ENCODE measurements at places on chromosomes 1 and 21. TPM values are rescaled to one million over a fixed set of nuclear protein-coding genes. Genes with fewer than 3 reads are reported as not detected.

GRCh38 chr1:99228153-99228552, 36.1 kb upstream of the PLPPR4 start:
- no peak overlapping the region for H3K27ac ChIP-seq
- H3K27me3 ChIP-seq, result no peaks in the 10 kb centered on the region
- H3K4me3 ChIP-seq, result no peak overlapping the region
- no peak for DNase-seq
- no peaks in the 10 kb centered on the region for H3K4me1 ChIP-seq
- no peaks in the 10 kb centered on the region for H3K36me3 ChIP-seq

Gene VSIG8
- total RNA-seq, result 0.08 TPM

Gene OR2AK2
- total RNA-seq, result not detected

DNA sequence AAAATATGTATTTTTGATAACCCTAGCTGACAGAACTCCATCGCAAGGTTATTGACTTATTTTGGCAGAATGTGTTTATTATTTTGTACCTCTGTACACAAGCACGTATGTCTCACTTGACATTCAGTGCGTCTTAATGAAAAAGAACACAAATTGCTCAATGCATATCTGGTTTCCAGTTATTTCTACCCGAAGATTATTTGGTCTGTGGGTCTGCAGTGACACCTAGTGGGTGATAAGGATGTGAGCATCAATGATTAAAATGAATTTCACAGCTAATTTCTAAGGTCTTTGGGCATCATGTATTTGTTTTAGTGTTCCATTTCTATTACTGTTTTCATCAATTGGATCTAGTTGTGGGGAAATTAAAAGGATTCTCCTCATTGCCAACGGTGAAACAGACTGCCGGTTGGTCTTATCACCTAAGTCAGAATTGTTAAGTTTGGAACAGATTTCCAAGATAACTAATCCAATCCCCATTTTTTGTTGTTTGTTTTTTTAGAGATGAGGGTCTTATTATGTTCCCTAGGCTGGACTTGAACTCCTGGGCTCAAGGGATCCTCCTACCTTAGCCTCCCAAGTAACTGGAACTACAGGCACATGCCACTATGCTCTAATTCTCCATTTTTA, 13.9 kb downstream of the DDX20 start:
- no peak for DNase-seq
- no peak overlapping the region for H3K4me3 ChIP-seq
- no peak overlapping the region for H3K27ac ChIP-seq
- no peaks in the 10 kb centered on the region for H3K27me3 ChIP-seq

- no peaks in the 10 kb centered on the region for H3K27me3 ChIP-seq
- no peak overlapping the region for H3K27ac ChIP-seq
- no peaks in the 10 kb centered on the region for H3K36me3 ChIP-seq
- no peak for DNase-seq
- no peak overlapping the region for H3K4me3 ChIP-seq
Measured at GRCh38 chr1:96011606-96012005, 710.0 kb upstream of the PTBP2 start.

Gene POGZ
- 26.8 TPM for total RNA-seq

DNA sequence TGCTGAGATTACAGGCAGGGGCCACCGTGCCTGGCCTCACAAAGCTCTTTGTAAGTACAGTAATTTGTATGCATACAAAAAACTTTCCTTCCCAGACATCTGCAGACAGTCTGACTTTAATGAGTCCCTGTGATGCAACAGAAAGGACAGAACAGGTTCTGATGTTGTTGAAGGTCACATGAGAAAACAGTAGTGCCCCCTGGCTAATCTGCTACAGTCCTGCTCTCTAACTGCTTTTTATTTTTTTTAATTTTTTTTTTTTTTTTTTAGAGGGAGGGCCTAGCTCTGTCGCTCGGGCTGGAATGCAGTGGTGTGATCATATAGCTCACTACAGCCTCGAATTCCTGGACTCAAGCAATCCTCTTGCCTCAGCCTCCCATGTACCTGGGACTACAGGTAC, 36.7 kb downstream of the ACBD3 start:
- no peak overlapping the region for H3K27ac ChIP-seq
- no peak for DNase-seq
- H3K4me3 ChIP-seq, result no peak overlapping the region
- H3K4me1 ChIP-seq, result no peaks in the 10 kb centered on the region
- H3K27me3 ChIP-seq, result no peaks in the 10 kb centered on the region

Gene OLIG2
- not detected for total RNA-seq

- no peak overlapping the region for H3K27ac ChIP-seq
- H3K4me3 ChIP-seq, result no peak overlapping the region
- no peaks in the 10 kb centered on the region for H3K36me3 ChIP-seq
- peaks cover 4% of the 10 kb centered on the region for H3K27me3 ChIP-seq
Measured at GRCh38 chr1:934991-935750, 11.4 kb downstream of the SAMD11 start.

DNA sequence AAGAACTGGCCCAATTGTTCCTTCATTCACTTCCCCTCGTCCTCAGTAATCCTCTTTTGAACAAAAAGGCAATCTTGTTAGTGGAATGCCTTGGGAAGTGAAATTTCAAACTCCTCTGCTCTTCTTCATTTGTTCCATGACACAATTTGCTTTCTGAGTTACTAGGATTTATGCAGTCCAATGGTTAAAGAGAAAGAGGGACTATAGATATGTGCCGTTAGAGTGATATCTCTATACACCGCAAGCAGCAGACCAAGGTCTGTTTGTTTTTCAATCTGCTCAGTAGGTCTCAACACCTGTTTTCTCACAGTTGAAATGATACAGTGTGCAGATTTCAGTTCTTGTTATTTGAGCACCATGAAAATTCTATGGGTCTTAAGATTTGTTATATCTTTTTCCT, 244.0 kb downstream of the DNM3 start:
- no peaks in the 10 kb centered on the region for H3K36me3 ChIP-seq
- H3K4me1 ChIP-seq, result no peaks in the 10 kb centered on the region
- no peak for DNase-seq
- no peaks in the 10 kb centered on the region for H3K27me3 ChIP-seq
- no peak overlapping the region for H3K27ac ChIP-seq

GRCh38 chr1:27539901-27540861, 50.2 kb upstream of the WASF2 start:
- no peak overlapping the region for H3K4me3 ChIP-seq
- peaks cover 3% of the 10 kb centered on the region for H3K4me1 ChIP-seq
- H3K27me3 ChIP-seq, result no peaks in the 10 kb centered on the region
- no peak for DNase-seq

Gene RAB25
- total RNA-seq, result 1.0 TPM

Gene GJB5
- not detected for total RNA-seq

Gene RAB7B
- not detected for total RNA-seq

Gene ZMPSTE24
- 24.4 TPM for total RNA-seq

GRCh38 chr1:116981521-116982037, 20.0 kb upstream of the CD101 start:
- no peaks in the 10 kb centered on the region for H3K27me3 ChIP-seq
- no peak for DNase-seq
- no peak overlapping the region for H3K4me3 ChIP-seq

DNA sequence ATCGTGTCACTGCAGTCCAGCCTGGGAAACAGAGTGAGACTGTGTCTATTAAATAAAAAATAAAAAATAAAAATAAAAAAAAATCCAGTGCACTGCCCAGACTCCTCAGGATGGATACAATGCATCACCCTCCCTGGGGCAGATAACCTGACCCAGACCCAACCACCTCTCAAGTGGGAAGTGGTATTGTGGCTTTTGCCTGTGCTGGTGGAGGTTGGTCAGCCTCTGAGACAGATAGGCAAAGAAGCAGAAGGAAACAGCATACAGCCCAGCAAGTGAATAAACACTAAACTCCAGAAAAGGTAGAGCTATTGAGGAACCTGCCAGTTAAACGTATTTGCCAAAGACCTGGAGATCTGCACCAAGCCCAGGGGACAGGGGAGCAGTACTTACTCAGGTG, 22.0 kb downstream of the HHIPL2 start:
- no peaks in the 10 kb centered on the region for H3K27me3 ChIP-seq
- no peaks in the 10 kb centered on the region for H3K36me3 ChIP-seq
- DNase-seq, result no peak
- H3K4me1 ChIP-seq, result peaks cover 2% of the 10 kb centered on the region

GRCh38 chr1:33326785-33327184, 5.9 kb upstream of the A3GALT2 start:
- no peak for DNase-seq
- peak overlapping the region; percentile 27 for H3K27ac ChIP-seq
- peaks cover 76% of the 10 kb centered on the region for H3K36me3 ChIP-seq
- no peak overlapping the region for H3K4me3 ChIP-seq
- H3K27me3 ChIP-seq, result no peaks in the 10 kb centered on the region

Gene MYOC
- not detected for total RNA-seq

DNA sequence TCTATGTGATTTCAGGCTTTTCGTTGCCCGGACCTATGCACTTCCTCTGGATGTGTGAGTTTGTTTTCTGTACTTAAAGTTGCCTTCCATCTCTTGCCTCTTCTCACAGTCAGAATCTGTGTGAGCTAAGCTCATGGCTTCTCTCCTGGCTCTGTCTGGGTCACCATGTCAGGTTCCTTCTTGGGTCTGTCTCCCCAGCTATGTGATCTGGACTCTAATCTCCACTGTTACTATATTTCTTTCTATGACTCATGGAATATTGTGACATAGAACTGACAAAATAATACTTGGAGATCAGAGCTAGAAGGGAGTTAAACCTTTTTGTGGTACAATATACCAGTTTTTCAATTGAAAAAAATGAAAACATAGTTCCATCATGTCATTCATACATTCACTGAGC, 172.7 kb upstream of the FGGY start:
- no peaks in the 10 kb centered on the region for H3K36me3 ChIP-seq
- no peak overlapping the region for H3K4me3 ChIP-seq
- DNase-seq, result no peak
- H3K4me1 ChIP-seq, result no peaks in the 10 kb centered on the region
- H3K27ac ChIP-seq, result no peak overlapping the region
- H3K27me3 ChIP-seq, result no peaks in the 10 kb centered on the region

- H3K4me1 ChIP-seq, result no peaks in the 10 kb centered on the region
- no peaks in the 10 kb centered on the region for H3K27me3 ChIP-seq
- H3K27ac ChIP-seq, result no peak within 1 kb of the TSS
- DNase-seq, result no peak
- no peaks in the 10 kb centered on the region for H3K36me3 ChIP-seq
Measured at GRCh38 chr1:152842556-152842955, at the start of gene LCE6A. LCE6A (plus strand) TSS chr1:152842856; CDS start chr1:152843521, 665 bp downstream.

Gene RHD
- total RNA-seq, result not detected

GRCh38 chr1:20998826-20999225, 177.9 kb downstream of the EIF4G3 start:
- H3K27me3 ChIP-seq, result no peaks in the 10 kb centered on the region
- no peak overlapping the region for H3K4me3 ChIP-seq
- peaks cover 2% of the 10 kb centered on the region for H3K4me1 ChIP-seq
- H3K27ac ChIP-seq, result no peak overlapping the region

- H3K27ac ChIP-seq, result no peak overlapping the region
- H3K4me1 ChIP-seq, result no peaks in the 10 kb centered on the region
- no peak for DNase-seq
- no peaks in the 10 kb centered on the region for H3K36me3 ChIP-seq
Measured at GRCh38 chr1:194447636-194448035, 1261.2 kb upstream of the B3GALT2 start.

Gene DR1
- total RNA-seq, result 20.5 TPM

Gene HAO2
- 377 TPM for total RNA-seq

DNA sequence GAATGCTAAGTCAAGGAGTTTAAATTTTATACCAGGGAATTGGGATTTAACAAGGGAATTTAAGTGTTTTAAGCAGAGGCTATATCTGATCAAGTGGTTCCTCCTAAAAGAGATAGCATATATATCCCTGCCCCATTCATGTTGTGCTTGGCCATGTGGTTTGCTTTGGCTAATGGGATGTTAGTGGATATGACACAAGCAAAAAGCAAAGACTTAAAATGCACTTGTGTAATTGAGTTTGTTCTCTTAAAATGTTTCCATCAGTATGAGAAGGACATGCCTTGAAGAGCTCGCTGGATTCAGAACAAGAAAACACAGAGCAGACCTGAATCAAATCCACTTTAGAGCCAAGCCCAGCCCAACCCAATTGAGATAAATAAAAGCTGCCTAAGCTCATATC, 22.4 kb downstream of the C1orf87 start:
- H3K36me3 ChIP-seq, result no peaks in the 10 kb centered on the region
- H3K4me3 ChIP-seq, result no peak overlapping the region
- no peaks in the 10 kb centered on the region for H3K27me3 ChIP-seq
- no peak for DNase-seq
- H3K4me1 ChIP-seq, result no peaks in the 10 kb centered on the region

Gene KCNN3
- total RNA-seq, result 0.17 TPM

GRCh38 chr21:46674430-46675007, 39.0 kb downstream of the PRMT2 start:
- DNase-seq, result no peak
- H3K27ac ChIP-seq, result no peak overlapping the region
- H3K4me3 ChIP-seq, result no peak overlapping the region
- no peaks in the 10 kb centered on the region for H3K36me3 ChIP-seq
- no peaks in the 10 kb centered on the region for H3K4me1 ChIP-seq

DNA sequence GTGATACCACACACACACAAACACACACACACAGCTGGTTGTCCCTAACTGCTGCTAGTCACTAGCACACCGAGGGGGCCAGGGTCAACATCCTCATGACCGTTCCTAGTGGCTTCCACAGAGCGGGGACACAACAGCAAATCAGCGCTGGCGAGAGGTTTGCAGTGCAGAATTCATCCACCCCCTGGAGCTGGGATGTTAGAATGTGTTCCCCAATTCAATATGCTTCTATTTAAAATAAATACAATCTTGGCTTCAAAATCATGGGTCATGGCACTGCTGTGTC, 16.2 kb upstream of the C2CD2 start:
- H3K4me1 ChIP-seq, result peaks cover 3% of the 10 kb centered on the region
- H3K36me3 ChIP-seq, result no peaks in the 10 kb centered on the region
- H3K27ac ChIP-seq, result no peak overlapping the region
- DNase-seq, result no peak
- no peaks in the 10 kb centered on the region for H3K27me3 ChIP-seq

GRCh38 chr1:10900251-10900651, 103.8 kb upstream of the CASZ1 start:
- H3K36me3 ChIP-seq, result no peaks in the 10 kb centered on the region
- H3K4me3 ChIP-seq, result no peak overlapping the region
- no peaks in the 10 kb centered on the region for H3K4me1 ChIP-seq
- H3K27ac ChIP-seq, result no peak overlapping the region
- no peaks in the 10 kb centered on the region for H3K27me3 ChIP-seq

Gene MAP3K21
- total RNA-seq, result 0.51 TPM

DNA sequence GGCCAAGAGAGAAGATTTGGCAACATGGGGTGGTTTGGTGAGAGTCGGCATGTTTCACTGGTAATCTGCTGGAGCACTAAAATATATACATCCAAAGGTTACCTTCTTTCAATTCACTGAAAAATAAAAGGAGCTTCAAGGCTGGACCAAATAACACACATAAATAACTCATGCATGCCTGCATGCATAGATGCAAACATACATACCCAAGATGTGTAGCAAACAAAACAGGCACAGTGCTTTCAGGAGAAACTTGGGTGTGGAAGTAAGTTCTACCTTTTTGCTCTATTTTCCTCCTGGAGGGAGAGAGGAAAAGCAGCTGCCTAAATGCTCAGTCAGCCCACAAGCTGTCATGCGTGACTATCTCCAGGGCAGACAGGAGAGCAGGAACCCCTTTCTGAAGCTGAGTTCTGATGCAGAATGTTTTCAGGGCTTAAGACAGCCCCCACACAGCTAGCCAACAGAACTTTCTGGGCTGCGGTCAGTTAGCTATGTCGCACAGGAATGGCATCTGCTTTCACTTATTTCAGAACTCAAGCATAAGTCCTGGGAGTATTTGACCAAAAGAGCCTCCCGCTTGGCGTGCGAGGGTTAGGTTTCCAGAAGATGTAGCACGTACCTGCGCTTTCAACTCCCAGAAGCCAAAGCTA, 166.2 kb downstream of the TOMM20 start:
- H3K36me3 ChIP-seq, result no peaks in the 10 kb centered on the region
- H3K4me1 ChIP-seq, result peaks cover 30% of the 10 kb centered on the region
- peak overlapping the region; percentile 95 for H3K27ac ChIP-seq
- H3K4me3 ChIP-seq, result no peak overlapping the region
- no peak for DNase-seq

Gene U2AF1
- 13.7 TPM for total RNA-seq

Gene C1QB
- total RNA-seq, result 174 TPM
